ENCODE measurements at places on chromosomes 11 and 22.

- no peak for DNase-seq
Observed at GRCh38 chr11:30329150-30329940, 6.4 kb downstream of the ARL14EP start.

DNA sequence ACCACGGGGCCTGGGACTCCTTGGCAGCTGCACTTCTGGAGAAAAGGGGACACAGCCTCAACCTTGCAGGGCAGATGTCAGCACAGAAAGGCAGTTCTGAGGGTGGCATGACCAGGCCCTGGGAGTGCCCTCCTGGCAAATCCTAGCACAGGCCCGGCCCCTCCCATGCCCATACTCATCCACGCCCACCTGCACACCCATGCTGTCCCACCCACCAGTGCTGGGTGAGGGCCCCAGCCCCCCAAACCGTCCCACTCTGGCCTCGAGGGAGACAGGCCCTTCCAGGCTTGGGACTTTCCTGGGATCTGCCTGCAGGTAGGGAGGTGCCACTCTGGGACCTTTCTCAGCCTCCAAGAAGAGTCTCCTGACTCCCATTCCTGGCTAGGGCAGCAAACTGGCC is 10.1 kb downstream of the DUSP8 start:
- DNase-seq: no peak

- no peak for DNase-seq
Observed at GRCh38 chr22:17074648-17075002, 10.2 kb upstream of the IL17RA start.

DNA sequence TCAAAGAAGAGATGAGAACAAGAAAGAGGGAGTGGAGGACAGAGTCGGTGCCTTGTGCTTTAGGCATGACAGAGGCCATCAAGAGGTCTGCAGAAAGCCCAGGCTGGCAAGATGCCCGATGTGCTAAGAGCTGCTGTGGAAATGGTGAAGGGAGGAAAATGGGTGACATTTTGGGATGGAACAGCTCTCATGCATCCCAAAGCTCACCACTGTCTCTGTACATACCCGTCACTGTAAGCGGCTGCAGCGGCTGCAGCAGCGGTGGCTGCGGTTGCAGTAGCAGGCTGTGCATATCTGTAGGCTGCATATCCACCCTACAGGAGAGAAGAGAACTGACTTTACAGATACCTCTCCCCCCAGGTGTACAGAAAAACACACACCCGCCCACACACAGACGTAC is 28.6 kb downstream of the APOL5 start:
- no peak for DNase-seq

GRCh38 chr11:31870609-31871309 is 59.6 kb upstream of the PAX6 start:
- DNase-seq: no peak

GRCh38 chr22:23709107-23709506 is 18.3 kb downstream of the RGL4 start:
- DNase-seq: no peak

Data from stimulated activated CD8-positive, alpha-beta memory T cell treated with anti-CD3 and anti-CD28 coated beads, Interleukin-4, amount 100 ng/mL, for 1 hour (primary cell).